ENCODE measurements at places on chromosomes 1 and 21. TPM values are rescaled to one million over a fixed set of nuclear protein-coding genes. Genes with fewer than 3 reads are reported as not detected.

GRCh38 chr1:208874915-208875314 lies 630.7 kb upstream of the PLXNA2 start:
- H3K36me3 ChIP-seq: peaks cover 13% of the 10 kb centered on the region
- H3K4me3 ChIP-seq: no peak overlapping the region
- no peaks in the 10 kb centered on the region for H3K27me3 ChIP-seq
- no peak overlapping the region for H3K27ac ChIP-seq

DNA sequence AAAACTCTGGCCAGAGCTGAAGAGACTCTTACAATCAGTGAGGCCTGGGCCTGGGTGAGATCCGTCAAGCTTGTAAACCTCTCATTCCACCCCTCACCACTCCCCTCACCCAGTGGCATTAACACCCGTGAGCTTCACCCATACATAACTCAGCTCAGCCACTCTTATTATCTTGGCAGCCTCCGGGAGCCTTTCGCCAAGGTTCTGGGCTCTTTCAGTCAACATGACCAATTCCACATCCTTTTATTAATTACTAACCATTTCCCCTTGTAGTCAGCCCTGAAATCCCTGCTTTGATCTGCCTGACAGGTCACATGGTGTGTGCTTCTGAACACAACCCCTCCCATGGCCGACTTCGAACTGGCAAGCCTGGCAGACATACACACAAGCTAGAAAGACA lies 134.8 kb downstream of the SETD4 start:
- no peak for DNase-seq
- no peak overlapping the region for H3K27ac ChIP-seq
- H3K36me3 ChIP-seq: no peaks in the 10 kb centered on the region
- peaks cover 19% of the 10 kb centered on the region for H3K27me3 ChIP-seq

GRCh38 chr1:246711548-246712003 lies 12.6 kb upstream of the SCCPDH start:
- H3K4me3 ChIP-seq: no peak overlapping the region
- no peaks in the 10 kb centered on the region for H3K4me1 ChIP-seq
- peaks cover 15% of the 10 kb centered on the region for H3K27me3 ChIP-seq

GRCh38 chr1:182460550-182460951 lies 10.6 kb downstream of the RGSL1 start:
- no peak for DNase-seq
- no peak overlapping the region for H3K4me3 ChIP-seq
- no peaks in the 10 kb centered on the region for H3K4me1 ChIP-seq
- peaks cover 2% of the 10 kb centered on the region for H3K27me3 ChIP-seq
- H3K36me3 ChIP-seq: no peaks in the 10 kb centered on the region

DNA sequence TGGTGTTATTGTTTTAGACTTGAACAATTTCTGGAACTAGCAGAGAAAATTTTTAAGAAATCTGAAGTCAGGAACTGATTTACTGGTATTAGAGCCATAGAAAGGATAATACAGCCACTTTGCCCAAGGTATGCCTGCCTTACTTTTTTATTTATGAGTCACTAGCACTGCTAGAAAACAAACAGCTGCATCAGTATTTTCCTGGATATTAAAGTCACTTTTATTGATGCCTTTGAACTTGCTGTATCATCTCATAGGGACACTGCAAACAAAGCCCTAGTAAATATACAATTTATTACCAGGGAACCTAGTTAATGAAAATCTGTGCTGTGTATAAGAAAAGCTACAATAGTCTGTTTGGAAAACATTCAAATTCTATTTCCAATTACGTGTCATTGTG lies 490.8 kb upstream of the TMPRSS15 start:
- H3K27ac ChIP-seq: no peak overlapping the region
- H3K4me1 ChIP-seq: peaks cover 14% of the 10 kb centered on the region
- DNase-seq: no peak
- H3K27me3 ChIP-seq: no peaks in the 10 kb centered on the region

The TOR1AIP1 gene
- total RNA-seq: 23.3 TPM

GRCh38 chr1:160581961-160582360 lies 2.7 kb upstream of the CD84 start:
- DNase-seq: no peak
- no peak overlapping the region for H3K27ac ChIP-seq
- no peak overlapping the region for H3K4me3 ChIP-seq
- no peaks in the 10 kb centered on the region for H3K4me1 ChIP-seq
- H3K27me3 ChIP-seq: peaks cover 11% of the 10 kb centered on the region
